ENCODE measurements at places on chromosomes 6 and 20. TPM values are rescaled to one million over a fixed set of nuclear protein-coding genes. Genes with fewer than 3 reads are reported as not detected.

TPD52L2 gene
- 22.6 TPM for total RNA-seq

BPI gene
- total RNA-seq: 0.25 TPM

SCRT2 gene
- total RNA-seq: 4.7 TPM

FOXF2 gene
- total RNA-seq: 1.2 TPM

ASIP gene
- not detected for total RNA-seq

BPIFB1 gene
- not detected for total RNA-seq

PAK5 gene
- total RNA-seq: 36.1 TPM

TRAPPC3L gene
- under 0.01 TPM for total RNA-seq

SGK2 gene
- total RNA-seq: 0.74 TPM

TSBP1 gene
- total RNA-seq: not detected

DNAH8 gene
- under 0.01 TPM for total RNA-seq

PRR18 gene
- total RNA-seq: 0.25 TPM
